HL-60 (cell line): ENCODE measurements at places on chromosomes 12 and 14.
A peak's percentile ranks its signal among the peaks of the same experiment; 100 is the strongest.

GRCh38 chr14:54354096-54354495, 42.7 kb upstream of the CDKN3 start:
- DNase-seq = peak; percentile 36

GRCh38 chr12:85036234-85036707, at the start of the genes LRRIQ1 and TSPAN19:
LRRIQ1 (plus strand) TSS chr12:85036351; CDS start chr12:85038177, 1,826 bp downstream.
TSPAN19 (minus strand) TSS chr12:85036277; CDS start chr12:85029946, 6,331 bp downstream.
- peak; percentile 5 for DNase-seq

GRCh38 chr12:122067966-122068365, 10.6 kb upstream of the MLXIP start:
- no peak for DNase-seq

- no peak for DNase-seq
Measured at GRCh38 chr12:27975222-27976136, 2.9 kb upstream of the PTHLH start.

GRCh38 chr12:6295094-6295811, 15.2 kb upstream of the PLEKHG6 start:
- no peak for DNase-seq

DNA sequence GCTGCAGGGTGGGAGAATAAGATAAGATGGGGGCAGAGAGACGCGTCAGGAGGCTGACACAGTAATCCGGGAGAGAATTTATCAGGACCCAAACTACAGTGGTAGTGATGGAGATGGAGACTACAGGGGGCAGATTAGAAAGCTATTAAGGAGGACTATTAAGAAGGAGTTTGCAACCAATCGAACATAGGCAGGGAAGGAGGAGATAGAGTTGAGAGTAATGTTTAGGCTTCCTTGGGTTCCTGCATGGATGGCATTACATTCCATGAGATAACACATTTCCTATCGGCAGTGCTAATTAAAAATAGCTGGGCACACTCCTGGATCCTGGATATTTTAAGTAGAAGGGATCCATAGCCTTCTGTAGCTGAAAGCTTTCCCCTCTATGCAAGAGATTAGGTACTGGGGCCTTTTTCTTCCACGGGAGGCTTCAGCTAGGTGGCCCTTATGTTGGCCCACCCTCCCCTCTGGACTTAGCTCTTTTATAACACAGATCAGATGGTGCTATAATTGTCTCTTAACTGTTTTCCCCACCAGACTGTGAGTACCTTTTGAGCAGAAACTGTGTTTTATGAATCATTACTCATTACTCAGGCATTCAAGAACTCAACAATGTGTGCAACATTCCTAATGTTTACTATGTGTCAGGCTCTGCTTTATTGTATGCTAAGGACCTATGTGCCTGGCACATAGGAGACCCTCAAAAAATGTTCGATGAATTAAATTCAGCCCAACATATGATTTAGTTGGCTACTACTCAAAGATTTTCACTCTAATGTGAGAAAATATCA, 113.0 kb downstream of the RMST start:
- DNase-seq = no peak

GRCh38 chr12:26523708-26524150, 309.3 kb downstream of the ITPR2 start:
- DNase-seq = peak; percentile 95

GRCh38 chr12:39958377-39958776, 147.5 kb downstream of the SLC2A13 start:
- no peak for DNase-seq
